T follicular helper cell (primary cell): ENCODE measurements at places on chromosomes 6 and 20.

DNA sequence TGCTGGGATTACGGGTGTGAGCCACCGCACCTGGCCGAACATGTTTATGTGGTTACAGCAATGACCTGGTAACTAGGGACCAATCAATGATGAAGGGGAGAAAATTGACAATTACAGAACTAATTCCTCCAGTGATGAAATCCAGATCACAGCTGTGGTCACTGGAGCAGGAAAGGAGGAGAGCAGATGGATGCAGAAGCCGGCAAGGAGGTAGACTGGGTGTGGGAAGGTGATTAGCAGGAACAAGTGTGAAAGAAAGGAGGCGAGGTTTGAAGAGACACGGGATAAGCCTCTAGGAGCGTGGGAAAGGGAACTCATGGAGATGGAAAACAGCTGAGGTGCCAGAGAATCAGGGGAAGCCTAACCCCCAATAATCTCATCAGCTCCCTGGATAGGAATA, 17.2 kb upstream of the SPAG4 start:
- no peak for DNase-seq

GRCh38 chr6:86192123-86192522, 549.4 kb upstream of the SYNCRIP start:
- no peak for DNase-seq

DNA sequence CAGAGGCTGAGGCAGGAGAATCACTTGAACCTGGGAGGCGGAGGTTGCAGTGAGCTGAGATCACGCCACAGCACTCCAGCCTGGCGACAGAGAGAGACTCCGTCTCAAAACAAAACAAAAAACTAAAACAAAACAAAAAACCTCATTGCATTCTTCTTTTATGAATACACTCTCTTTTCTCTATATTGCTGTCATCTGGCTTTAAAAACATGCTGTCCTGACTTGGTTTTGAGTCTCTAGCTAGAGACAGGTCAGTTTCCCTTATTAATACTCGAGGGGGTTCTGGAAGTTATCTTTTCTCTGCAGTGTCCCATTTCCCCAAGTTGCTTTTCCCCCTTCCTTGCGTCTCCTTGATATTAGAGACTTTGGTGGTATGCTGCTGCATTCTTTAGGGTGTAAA, 50.9 kb downstream of the RIOK1 start:
- no peak for DNase-seq

GRCh38 chr6:143015300-143015706, 45.4 kb upstream of the AIG1 start:
- DNase-seq: no peak

- DNase-seq: no peak
Measured at GRCh38 chr6:139364302-139364981, 10.0 kb downstream of the CITED2 start.

DNA sequence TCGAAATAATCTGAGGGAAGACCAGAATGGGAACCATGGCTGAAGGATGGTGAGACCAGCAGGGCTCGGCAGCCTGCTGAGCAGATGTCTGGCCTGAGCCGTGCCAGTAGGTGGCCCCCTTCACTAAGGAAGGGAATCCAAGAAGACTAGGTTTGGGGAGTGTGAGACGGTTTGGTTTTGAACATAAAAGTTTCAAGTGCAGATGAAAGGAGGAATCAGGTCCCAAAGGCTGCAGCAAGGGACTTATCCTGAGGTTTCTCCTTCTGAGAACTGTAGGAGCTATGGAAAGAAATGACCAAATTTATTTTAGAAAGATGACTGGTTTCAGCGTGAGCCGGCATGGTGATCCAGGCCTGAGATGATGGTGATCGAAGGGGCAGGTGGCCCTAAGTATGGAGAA, 4.6 kb upstream of the OSER1 start:
- DNase-seq: peak; percentile 65

GRCh38 chr6:95203153-95203754, 374.1 kb upstream of the MANEA start:
- DNase-seq: no peak

DNA sequence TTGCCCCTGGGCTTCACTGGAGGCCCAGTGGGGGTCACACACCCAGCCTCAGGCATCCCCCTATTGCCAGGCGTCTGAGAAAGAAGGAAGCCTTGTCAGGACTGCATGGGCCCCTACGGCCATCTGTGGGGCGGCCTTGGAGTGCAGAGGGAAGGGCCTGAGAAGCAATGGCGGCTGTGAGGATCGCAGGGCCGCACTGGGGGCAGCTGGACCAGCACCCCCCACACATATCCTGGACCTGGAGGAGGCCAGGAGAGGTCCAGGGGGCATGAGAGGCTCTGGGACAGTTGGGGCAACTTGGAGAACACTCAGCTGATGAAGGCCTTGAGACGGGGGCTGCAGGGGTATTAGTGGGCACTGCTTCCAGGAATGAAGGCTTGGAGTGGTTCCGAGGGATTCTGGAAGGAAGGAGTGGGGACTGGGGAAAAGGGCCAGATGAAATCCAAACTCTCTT, 16.5 kb downstream of the MDFI start:
- no peak for DNase-seq

DNA sequence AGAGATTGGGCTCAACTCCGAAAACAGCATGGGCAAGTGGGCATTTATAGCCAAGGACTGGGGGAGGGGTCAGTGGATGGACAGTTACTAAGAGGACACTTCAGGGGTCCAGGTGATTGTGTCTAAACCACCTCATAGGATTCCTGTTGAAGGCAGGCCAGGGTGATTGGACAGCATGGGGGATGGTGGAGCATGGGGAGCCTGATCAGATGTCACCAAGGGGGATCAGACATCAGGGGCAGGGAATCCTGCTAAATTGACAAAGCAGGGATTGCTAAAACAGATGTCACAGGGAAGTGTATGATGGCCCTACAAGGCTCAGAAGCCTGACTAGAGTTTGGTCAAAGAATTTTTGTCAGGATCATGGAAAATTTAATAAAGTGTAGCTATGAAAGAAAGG, 2.4 kb upstream of the PYGB start:
- DNase-seq: no peak

- no peak for DNase-seq
Measured at GRCh38 chr20:32494483-32495216, 90.5 kb downstream of the NOL4L start.

DNA sequence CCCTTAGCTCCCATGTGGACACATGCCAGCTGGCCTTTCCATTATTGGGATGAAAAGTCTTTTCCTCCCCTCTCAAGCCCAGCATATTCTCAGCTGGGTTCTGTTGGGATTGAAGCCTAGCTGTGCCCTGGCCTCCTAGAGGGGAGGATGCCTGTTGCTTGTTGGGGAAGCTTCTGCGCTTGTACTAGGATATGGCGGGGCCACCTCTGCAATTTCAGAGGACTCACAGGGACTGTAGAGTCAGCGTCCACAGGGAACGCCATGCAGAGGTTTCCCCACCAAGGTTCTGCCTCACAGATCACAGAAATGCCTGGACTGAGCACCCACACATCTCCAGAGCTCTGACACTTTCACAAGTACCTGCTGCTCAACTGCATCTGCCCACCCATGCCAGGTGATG, 288.7 kb upstream of the FOXQ1 start:
- no peak for DNase-seq

- no peak for DNase-seq
Measured at GRCh38 chr6:141618180-141618581, 514.5 kb upstream of the GJE1 start.

GRCh38 chr6:34202329-34203201, 34.1 kb upstream of the HMGA1 start:
- DNase-seq: no peak

GRCh38 chr20:57964011-57964862, 254.4 kb upstream of the PMEPA1 start:
- no peak for DNase-seq

- no peak for DNase-seq
Measured at GRCh38 chr20:3614466-3614865, 48.7 kb downstream of the GFRA4 start.

- DNase-seq: no peak
Measured at GRCh38 chr6:12313992-12314589, 23.9 kb downstream of the EDN1 start.

DNA sequence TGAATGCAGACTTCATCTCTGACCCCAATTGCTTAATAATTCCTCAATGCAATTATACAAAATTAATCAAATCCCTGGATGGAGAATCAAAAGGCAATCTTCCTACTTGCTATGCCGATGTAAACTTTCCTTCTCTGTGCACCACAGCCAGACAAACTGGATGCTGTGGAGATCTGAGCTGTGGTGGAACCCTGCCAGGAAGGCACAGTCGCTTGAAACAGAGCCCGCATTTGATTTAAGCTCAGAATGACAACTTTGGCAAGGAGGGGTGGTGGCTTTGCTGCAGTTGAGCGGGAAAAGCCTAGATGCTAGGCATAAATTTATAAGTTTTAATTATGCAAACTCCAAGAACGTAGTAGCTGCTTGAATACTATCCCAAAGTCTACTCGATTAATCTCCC, 190.8 kb downstream of the MTFR2 start:
- no peak for DNase-seq

DNA sequence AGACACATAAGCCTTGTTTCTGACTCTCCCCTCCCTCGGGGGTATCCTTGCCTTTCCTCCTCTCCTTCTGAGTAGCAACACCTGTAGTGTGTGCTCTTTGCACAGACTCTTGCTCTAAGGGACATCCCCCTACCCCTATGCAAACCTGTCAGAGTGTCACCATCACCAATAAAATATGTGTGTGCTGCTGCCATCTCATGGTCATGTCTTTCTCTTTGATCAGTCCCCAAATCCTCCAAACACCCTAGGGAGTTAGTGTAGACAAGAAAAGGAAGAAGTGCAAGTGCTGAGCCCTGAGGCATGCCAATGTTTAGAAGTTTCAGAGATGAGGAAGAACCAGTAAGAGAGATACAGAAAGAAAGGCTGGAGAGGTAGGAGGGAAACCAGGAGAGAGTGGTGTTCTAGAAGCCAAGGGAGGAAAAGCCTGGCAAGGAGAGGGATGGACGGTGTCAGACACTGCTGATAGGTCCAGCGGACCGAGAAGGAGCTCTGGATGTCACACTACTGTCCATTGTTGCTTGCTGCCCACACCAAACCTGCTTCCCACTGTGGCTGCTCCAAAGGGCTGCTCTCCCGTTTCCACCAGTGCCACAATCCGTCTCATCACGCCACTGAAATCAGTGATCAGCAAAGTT, 16.4 kb downstream of the TRMT6 start:
- DNase-seq: no peak

DNA sequence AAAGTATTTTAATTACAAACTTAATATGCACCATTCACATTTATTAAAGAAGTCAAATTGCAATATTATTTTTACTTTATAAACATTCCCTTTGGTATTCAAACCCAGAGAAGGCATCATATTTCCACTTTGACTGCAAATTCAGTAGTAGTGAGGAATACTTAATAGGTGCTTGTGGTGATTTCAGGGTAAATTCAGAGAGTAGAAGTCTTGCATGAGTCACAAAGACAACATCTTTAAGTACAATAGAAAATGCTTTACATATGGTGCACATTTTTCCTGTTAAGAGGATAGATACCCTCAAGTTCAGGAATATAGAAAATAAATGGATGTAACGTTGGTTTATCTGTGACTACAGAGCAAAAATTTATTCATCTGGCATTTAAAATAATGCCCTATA, 390.2 kb downstream of the TENT5A start:
- DNase-seq: no peak

DNA sequence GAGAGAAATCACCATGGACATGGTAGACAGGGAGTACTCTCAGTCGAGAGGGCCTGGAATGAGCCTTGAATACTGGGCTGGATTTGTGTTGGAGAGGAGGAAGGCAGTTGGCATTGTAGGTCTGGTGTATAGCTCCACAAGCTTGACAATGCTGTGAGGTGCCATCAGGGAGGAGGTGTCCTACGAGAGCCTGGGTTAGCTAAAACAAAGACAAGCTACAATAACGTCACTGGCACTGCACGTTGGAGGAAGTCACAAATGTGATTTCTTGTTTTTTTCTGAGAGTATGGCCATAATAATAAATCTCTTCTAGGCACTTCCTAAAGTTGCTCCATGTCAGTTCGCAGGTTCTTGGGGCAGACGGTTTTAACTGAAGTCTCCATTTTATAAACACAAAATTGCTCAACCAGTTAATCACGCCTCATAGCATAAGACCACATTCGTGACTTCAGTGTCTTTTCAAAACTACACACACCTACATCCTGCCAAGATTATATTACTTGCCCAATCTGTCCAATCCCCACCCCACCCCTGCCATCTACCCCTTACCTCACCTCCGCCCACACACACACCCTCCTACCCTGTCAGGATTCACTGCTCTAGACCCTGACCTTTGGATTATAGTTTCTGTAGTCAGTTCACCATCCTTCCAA, 4.4 kb upstream of the HLA-DMB start:
- DNase-seq: no peak

- DNase-seq: no peak
Measured at GRCh38 chr6:12544821-12545565, 171.6 kb upstream of the PHACTR1 start.

DNA sequence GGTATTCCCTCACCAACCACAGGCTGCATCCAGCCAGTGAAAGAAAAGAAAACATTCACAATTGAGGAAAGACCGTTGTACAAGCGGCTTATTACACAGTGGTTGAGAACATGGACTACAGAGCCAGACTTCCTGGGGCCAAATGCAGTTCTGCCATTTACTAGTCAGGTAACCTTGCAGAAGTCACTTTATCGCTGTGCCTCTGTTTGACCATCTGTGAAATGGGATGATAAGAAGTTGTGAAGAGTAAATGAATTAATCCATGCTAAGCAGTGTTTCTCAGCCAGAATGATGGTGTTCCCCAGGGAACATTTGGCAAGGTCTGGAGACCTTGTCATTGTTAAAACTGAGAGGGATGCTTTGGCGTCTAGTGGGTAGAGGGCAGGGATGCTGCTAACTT, 14.8 kb downstream of the ARHGAP40 start:
- DNase-seq: no peak

GRCh38 chr6:36616893-36617521, 22.8 kb downstream of the SRSF3 start:
- DNase-seq: no peak

DNA sequence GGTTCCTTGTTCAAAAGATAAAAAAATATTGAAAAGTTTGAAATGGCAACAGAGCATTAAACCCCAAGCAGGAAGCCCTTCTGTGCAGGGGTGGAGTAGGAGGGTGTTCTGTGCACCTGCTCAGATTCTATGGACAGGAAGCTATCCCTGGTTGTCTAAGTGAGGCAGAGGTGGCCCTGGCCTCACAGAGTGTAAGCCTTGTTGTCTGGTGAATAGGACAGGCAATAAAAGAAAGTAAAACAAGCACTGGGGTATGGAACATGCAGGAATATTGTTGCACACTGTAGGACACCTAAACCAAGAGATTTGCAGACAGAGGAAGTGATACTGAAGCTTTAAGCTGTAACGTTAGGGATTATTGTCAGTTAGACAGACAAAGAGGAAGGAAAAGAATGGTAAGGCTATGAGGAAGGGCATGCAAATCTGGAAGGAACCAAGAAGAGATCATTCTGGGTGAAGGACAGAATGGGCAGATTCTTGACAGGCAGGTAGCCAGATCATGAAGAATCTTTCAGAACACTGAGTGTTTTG, 66.8 kb downstream of the TBC1D7 start:
- no peak for DNase-seq
